ENCODE measurements at places on chromosomes 5 and 9.

- no peaks in the 10 kb centered on the region for H3K27me3 ChIP-seq
- H3K4me3 ChIP-seq = no peak overlapping the region
- H3K4me1 ChIP-seq = no peaks in the 10 kb centered on the region
Observed at GRCh38 chr5:154557548-154557947, 79.5 kb upstream of the HAND1 start.

GRCh38 chr5:179870403-179870903, 11.8 kb upstream of the MRNIP start:
- no peak overlapping the region for H3K27ac ChIP-seq
- no peaks in the 10 kb centered on the region for H3K27me3 ChIP-seq
- no peaks in the 10 kb centered on the region for H3K4me1 ChIP-seq
- peaks cover 30% of the 10 kb centered on the region for H3K36me3 ChIP-seq
- no peak overlapping the region for H3K4me3 ChIP-seq

GRCh38 chr9:126454795-126455194, 128.2 kb downstream of the MVB12B start:
- no peaks in the 10 kb centered on the region for H3K27me3 ChIP-seq
- H3K27ac ChIP-seq = no peak overlapping the region
- DNase-seq = no peak
- peaks cover 9% of the 10 kb centered on the region for H3K36me3 ChIP-seq
- no peaks in the 10 kb centered on the region for H3K4me1 ChIP-seq
- no peak overlapping the region for H3K4me3 ChIP-seq

GRCh38 chr9:109317979-109318741, 2.7 kb downstream of the EPB41L4B start:
- H3K4me1 ChIP-seq = peaks cover 64% of the 10 kb centered on the region
- no peak overlapping the region for H3K27ac ChIP-seq
- H3K36me3 ChIP-seq = no peaks in the 10 kb centered on the region
- no peak for DNase-seq
- H3K27me3 ChIP-seq = no peaks in the 10 kb centered on the region
- peak overlapping the region; percentile 83 for H3K4me3 ChIP-seq

Data from liver (tissue), 10 donors.